Kidney epithelial cell (primary cell): ENCODE measurements at places on chromosomes 13 and 19. TPM values are rescaled to one million over a fixed set of nuclear protein-coding genes. Genes with fewer than 3 reads are reported as not detected.

CYP4F2 gene
- total RNA-seq: not detected in 2 replicates

- DNase-seq: no peak
Observed at GRCh38 chr13:36763126-36763722, 55.8 kb upstream of the RFXAP start.

DNA sequence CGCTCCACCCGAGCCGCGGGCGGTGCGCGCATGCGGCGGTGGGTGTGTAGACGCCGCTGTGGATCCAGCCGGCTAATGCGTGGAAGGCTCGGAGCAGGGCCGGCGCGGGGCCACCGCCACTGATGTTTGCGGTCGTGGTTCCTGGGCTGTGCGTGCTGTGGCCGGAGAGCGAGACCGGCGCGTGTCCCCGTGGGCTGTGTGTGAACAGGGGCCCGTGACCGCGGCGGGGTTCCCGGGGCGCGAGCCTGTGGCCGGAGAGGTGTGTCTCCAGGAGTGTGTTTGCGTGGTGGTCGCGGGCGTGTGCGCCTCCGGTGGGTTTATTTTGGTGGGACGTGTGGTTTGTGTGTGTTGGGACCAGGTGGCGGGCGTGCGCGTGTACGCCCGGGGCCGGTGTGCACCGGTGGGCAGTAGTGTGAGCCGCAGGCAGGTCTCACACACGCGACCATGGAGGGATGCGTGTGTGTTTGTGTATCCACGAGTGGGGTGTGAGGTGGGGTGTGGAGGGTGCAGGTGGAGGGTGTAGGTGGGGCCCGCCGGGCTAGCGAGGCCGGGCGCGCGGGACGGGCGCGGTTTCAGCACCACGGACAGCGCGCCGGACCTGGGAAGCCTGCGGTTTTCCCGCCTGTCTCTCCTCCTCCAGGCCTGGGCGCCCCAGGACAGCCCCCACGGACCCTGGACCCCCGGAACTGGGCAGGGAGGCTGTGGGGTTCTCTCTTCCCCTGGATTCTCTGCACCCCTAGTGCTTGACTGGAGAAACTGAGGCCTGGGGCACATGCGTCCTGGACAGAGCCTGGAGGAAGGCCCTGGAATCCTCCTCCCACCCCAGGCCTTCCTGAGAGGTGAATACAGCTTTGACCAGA, 1.6 kb downstream of the HCN2 start:
- no peak for DNase-seq

DNA sequence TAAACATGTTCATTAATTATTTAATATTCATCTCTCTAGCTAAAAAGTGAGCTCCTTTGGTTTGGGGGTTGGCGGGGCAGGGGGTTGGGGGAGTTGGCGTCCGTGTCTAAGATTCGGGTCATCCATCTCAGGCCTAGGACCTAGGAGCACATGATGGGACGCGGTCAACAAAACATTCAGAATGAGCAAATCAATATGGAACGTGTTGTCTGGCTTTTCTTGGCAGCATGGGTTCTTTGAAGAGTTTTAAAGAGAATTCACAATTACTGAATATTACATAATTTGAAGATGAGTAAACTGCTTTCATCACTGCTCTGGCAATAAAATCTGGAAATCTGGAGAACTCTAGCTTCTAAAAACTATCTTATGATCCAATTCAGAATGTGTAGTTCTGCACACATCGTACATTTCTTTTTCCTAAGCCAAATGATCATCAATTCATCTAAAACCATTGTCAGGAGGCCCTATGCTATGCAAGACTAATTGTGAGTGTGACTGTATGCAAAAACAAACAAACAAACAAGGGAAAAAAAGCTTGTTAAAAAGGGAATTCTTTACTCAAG, 5.4 kb upstream of the ARGLU1 start:
- DNase-seq: no peak

TYK2 gene
- 64.8 and 104 TPM in 2 replicates for total RNA-seq

- no peak for DNase-seq
Observed at GRCh38 chr13:28704919-28705318, 13.9 kb downstream of the SLC46A3 start.

DNA sequence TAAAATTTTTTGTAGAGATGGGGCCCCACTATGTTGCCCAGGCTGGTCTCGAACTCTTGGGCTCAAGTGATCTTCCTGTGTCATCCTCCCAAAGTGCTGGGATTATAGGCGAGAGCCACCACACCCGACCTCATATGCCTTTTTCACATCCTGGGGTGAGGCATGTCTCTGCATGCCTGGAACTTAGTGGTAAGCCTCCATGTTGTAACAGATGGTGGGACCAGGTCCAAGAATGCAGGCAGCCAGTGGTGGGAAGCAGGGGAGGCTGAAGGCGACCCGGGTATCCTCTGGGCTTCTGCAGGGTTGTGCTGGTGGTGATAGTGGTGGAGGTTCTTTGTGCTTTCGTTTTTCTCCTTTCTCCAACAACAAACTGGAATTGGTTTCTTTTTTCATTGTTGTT, 30.1 kb upstream of the CCDC124 start:
- DNase-seq: no peak

DNA sequence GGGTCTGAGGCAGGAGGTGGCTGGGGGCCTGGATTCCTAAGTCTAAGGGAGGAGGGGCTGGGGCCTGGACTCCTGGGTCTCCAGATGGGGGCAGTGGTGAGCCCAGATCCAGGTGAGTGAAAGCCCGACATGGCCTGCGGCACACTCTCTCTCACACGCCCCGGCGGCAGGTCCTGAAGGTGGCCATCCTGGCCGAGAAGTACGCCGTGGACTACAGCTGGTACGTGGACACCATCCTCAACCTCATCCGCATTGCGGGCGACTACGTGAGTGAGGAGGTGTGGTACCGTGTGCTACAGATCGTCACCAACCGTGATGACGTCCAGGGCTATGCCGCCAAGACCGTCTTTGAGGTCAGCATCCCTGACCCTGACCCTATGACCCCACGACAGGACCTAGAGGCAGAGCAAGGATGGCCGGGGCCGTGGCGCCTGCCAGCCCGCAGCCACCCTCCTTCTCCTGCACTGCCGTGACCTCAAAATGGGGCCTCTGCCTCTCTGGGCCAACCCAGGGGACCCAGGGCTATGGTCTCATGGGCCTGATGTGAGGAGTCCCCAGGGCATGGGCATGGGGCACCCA, 13.2 kb downstream of the FUZ start:
- DNase-seq: no peak

DNA sequence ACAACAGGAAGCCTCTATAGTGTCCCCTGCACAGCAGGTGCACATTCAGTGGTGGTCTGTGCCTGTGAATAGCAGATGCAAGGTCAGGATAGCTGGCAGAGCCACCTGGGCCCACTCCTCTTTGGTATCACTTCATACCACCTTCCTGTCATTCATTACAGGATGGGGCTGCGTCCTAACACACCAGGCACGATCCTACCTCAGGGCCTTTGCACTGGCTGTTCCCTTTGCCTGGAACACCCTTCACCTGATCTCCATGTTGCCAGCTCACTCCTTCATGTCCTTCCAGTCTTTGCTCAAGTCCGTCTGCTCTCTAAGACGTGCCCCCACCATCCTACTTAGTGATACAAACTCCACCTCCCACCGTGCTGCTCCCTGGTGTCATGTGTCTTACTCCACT, 4.6 kb upstream of the LPAR2 start:
- DNase-seq: no peak

GRCh38 chr13:22839603-22840530, 340.9 kb upstream of the SGCG start:
- DNase-seq: no peak

- DNase-seq: no peak
Observed at GRCh38 chr13:103134271-103134670, 68.1 kb upstream of the SLC10A2 start.
